ENCODE measurements at places on chromosomes 4 and X.

DNA sequence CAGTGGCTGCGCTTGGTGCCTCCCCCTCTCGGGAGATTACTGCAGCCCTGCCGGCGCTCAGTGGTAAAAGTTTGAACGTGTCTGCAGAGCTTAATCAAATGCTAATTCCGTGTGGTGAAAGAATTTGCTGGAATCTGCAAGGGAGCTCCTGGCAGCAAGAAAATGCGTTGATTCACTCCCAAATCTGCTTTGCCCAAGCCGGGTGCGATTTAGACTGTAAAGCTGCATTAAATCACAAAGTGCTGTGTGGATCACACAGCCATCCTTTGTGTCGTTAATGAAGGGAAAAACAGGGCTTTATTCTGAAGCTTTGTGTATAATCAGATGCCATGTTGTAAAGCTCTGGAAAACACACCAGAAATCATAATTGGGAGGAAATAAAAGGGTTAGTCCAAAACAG lies 444.1 kb downstream of the BCOR start:
- DNase-seq: no peak

GRCh38 chr4:74433541-74434172 lies 11.3 kb upstream of the AREG start:
- no peak for DNase-seq

DNA sequence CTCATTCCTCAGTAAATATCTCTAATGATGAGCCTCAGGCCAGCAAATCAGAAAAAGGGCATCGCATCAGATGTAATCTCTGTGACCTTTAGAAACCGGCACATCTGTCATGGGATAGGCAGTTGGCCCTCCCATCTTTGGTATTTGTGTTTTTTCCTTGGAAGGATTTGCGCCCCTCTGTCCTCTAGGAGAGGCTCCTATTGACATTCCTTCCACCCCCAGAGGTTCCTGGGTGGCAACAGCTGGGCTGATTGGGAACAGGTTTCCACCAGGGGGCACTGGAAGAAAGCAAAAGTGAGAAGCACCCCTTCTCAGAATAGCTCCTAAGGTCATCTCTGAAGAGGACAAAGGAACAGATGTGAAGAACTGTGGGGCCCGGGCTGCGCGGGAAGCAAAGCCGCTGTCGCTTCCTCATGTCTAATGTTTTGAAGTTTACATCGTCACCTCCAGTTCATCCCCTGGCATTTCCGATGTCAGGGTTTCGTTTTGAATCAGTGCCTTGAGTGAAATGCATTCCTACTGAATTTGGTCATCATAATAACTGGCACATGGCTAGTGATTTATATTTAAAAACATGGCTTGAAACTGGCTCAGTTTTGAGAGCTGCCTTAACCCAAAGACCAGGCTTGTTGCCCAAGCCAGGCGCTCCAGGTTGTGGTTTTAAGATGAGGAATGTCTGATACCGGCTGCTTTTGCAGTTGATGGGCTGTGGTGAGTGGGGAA lies 6.2 kb downstream of the TXK start:
- DNase-seq: peak; percentile 75

DNA sequence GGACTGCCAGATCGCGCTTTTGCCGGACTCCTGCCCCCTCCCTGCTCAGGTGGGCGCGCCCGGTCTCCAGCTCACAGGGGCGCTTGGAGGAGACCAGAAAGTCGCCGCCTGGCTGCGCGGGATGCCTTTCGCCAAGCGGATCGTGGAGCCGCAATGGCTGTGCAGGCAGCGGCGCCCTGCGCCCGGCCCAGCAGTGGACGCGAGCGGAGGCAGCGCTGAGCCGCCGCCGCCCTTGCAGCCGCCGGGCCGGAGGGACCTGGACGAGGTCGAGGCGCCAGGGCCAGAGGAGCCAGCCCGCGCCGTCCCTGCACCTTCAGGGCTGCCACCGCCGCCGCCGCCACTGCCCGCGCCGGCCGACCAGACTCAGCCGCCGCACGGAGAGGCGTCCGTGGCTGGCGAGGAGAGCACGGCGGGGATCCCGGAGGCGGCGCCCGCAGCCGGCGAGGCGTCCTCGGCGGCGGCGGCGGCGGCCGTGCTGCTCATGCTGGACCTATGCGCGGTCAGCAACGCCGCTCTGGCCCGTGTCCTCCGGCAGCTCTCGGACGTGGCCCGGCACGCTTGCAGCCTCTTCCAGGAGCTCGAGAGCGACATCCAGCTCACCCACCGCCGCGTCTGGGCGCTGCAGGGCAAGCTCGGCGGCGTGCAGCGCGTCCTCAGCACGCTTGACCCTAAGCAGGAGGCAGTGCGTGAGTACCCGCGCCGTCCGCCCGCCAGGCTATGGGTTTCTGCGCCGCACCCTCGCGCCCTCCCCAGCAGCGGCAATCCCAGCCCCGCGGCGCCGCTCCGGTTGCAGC lies 834 bp downstream of the NHS start:
- DNase-seq: no peak

DNA sequence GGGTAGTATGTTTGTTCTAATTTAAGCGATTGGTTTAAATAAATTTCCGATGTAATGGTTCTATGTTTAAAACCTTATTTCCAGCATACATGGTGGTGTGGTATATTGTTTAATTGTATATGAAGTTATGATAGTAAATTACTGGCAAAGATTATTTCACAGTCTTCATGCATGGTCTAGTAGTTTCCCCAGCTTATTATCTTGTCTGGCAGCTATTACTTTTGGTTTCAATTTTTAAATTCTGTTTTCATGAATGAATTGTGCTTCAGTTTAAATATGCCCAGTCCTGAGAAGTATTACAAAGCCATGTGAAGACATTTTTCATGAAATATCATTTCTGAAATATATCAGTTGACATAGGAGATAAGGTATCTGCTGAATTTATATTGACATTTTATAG lies 6.3 kb downstream of the ALG13 start:
- no peak for DNase-seq

GRCh38 chr4:83490876-83491450 lies 6.1 kb upstream of the ABRAXAS1 start:
- DNase-seq: peak; percentile 50
